ENCODE measurements at places on chromosomes 3 and 15.

DNA sequence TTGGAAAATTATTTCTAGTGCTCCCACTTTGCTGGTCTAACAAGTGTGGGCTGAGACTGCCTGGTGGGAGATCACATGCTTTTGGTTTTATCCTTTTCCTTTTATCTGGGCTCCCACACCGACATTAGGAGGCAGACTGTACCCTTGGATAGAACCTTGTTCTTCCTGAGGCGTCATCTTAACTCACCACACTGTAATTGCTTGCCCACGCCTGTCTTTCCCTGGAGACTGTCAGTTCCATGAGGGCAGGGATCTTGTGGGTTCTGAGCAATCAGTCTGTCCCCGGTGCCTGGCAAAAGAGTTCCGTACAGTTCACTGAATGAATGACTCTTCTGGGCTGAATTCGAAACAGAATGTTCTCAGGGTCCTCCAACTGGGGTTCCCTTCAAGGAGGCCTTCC is 124.6 kb upstream of the ABHD17C start:
- no peak for ATAC-seq

- no peak for ATAC-seq
Measured at GRCh38 chr15:83053151-83053550, 13.9 kb downstream of the BTBD1 start.

GRCh38 chr15:65132878-65133547 is 595 bp downstream of the PDCD7 start:
- ATAC-seq: peak; percentile 37

DNA sequence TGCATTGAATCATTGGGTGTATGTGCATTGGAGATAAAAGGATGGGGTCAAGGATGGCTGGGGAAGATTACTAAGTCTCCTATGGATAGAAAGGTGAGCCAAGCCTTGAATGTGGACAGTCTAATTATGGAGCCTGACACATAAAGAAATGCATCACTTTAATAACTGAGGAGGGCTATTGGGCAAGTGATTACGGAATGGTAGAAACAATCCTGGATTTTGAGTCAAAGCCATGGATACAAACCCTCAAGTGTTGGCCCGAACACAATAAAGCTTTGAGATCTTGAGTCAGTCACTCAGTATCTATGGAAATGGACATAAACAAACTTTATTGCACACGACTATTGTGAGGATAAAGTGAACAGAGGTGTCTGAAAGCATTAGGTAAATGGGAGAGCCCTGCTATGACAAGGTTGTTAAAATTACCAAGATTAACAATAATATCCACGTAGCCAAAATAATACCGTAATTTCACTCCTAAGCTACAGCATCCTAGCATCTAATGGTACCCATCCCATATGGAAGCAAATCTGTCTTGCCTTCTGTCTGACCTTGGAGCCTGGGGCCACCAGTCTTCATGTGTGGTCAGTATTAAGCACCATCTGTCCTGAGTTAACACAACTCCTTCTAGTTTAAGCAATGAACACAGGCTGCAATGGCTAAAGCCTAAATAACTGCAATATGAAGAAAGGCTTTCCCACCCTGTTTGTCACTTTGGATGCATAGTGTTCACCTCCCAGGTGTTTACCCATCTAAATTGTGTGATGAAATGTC is 136.9 kb upstream of the PRICKLE2 start:
- no peak for ATAC-seq

- no peak for ATAC-seq
Measured at GRCh38 chr3:139418144-139418543, 28.7 kb upstream of the COPB2 start.

Measured in activated CD4-positive, CD25-positive, alpha-beta regulatory T cell treated with anti-CD3 and anti-CD28 coated beads, Interleukin-2, amount 50 U/mL, for 24 hours (primary cell).